Aorta (tissue), 5 donors: ENCODE measurements at places on chromosomes 1 and 21. TPM values are rescaled to one million over a fixed set of nuclear protein-coding genes. Genes with fewer than 3 reads are reported as not detected.

- DNase-seq: no peak
Measured at GRCh38 chr1:67256291-67257172, 51.1 kb upstream of the IL12RB2 start.

- no peak for DNase-seq
Measured at GRCh38 chr1:165912638-165913037, 85.2 kb downstream of the UCK2 start.

DNA sequence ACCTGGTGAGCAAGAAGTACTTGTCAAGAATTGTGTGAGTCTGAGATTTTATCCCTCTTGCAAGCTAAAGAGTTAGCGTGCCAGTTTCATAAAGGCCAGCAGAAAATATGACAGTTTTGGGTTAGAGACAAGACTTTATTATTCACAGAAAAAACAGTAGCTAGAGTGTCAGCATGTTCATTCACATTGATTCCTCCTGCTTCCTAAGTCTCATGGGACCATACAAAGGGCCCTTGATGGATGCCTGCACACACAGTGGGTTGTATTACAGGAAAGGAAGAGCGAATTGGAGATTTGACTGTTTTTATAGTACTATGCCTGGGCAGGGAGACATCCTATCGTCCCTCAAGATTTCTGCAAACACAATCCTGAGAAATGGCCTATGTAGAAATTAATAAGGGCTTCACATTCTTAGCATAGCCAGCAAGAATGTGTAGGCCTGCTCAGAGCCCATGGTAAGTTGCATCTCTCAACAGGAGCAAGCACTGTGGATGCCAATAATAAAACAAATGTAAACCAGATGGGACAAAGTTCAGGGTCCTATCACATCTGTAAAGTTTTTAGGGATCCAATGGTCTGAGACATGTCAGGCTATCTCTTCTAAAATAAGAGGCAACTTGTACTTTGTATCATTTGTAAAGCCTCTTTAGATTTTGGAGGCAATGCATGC, 4.0 kb upstream of the ASPM start:
- no peak for DNase-seq

DNA sequence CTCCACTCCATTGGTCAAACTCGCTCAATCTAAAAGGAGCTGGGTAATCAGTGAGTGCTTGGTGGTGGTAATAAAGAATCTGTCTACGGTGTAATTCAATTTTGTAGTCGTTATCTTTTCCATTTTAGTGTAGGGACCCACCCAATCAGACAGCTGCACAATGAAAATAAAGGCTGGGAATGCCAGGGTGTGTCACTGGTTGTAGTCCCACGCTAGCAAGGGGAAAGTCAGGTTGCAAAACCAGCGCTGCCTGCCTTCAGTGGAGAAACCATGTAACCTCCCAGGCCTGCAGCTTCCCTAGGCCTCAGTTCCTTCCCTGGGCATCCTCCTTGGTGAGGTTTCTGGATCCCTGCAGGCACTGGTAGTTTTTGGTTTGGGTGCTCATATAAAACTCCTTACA, 49.4 kb upstream of the PPP2R5A start:
- no peak for DNase-seq

DNA sequence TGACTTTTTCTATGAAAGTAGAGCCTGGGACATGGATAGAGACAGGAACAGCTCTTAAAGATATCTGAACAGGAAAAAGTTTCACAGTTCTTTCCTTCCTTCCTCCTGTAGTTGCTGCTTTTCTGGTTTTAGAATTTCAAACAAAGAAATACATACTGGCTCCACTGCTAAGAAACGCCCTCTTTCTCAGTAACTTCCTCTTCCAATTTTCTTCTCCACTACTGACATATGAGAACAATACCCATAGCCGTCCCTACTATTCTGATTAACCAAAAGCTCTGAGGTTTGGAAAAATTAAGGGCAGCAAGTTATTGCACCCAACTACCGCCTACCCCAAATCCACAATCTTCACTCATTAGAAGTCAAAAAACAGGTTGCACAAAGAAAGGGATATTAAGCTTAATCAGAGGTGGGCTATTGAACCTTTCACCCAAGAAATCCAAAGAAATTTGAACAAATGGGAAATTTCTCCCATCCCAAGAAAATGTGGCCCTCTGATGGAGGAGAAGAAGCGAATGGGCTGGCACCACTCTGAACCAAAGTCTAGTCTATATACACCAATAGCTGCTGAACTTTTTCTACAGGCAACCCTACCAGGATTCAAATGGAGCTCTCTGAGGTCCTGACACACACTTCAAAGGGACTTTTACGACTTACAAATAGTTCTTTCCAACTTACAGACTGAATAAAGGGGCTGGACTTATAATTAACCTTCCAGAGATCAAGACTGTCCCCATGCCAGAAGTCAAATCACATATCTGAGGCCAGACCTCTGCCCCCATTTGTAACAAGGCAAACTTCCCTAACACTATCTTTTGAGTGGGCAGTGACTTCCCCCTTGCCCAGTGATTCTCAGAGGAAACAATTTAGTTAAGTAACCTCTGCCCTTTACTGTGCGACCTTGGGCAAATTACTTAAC, 1.7 kb downstream of the WASF2 start:
- no peak for DNase-seq

DNA sequence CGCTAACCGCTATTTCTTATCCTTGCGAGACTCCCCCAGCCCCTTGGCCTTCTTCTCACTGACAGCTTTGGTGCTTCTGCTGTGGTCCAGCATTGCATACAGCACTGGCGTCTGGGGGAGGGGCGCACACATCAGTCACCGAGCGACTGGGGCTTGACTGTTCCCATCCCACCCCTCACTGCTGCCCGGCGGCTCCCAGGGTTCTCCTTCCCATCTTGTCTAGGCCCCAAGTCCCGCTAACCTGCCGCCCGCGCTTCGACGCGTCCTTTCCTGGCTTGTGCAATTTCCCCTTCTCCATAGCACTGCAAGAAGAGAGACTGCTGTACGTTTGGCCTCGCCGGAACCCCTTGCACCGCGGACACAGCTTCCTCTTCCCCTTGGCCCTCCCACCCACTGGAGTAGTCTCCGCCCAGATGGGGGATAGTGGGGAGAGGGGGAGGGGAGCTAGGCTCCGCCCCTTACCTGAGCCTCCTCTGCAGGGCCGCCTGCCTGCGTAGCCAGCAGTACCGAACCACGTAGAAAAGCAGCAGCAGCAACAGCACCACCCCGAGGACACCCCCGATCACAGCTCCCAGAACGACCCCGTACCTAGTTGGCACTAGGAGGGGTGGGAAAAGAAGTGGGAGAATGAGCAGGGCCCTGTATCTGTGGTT, 3.8 kb downstream of the MPZ start:
- DNase-seq: peak; percentile 87

DNA sequence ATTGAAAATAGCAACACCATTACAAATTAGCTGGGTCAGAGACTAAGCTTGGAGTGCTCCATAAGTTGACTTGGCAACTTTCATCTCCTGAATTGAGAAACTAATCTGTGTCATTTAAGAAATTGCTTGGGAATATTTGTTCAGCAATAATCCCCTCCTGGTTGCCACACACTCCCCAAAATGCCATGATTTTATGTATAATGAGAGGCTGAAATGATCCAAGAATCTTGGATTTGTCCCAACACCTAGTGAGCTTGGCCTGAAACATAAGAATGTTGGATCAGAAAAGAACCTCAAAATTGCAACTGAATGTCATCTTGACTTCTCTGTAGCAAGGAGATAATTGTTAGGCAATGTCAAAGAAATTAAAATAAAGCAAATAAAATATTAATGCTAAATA, 805.9 kb upstream of the ADAMTS5 start:
- DNase-seq: no peak

DNA sequence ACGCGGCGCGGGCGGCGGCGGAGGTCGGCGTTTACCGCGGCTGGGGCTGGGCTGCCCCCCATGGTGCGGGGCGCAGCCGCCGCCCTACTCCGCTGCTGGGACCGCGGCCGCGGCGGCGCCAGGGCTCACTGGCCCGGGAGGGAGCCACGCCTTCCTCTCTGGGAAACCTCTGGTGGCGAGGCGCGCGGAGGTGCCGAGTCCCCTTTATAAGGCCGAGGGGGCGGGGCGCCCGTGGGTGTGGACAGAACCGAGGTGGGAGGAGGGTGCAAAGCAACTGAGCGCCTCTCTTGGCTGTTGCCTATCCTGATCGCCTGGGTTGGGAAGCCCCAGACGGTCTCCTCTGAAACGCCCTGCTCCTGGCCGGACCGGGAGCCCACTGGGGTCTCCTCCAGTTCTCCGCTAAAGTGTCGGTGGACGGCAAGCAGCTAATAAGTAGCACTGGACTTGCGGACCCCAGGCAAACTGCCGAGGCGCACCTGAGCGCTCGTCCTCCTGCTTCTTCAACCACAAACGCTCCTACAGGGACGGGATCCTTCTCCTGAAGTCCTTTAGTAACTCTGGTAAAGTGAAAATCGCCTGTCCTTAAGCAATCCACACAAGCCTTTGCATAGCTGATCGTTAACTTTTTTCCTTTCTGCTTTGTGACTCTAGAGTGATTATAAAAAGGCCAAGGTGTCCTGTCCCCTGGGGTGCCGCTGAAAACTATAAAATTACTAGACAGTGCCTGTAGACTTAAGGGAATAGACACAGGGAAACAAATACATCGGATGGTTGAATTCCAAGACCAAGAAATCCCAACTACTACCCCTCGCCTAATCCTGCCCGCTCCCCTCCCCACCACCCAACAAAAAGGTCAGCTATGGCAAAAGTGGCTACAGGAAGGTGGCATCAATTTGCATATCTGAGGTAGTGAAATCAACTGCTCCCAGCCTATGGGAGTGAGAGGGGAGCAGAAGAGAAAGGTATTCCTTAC, at the start of gene PTGER3:
Gene PTGER3, minus strand, starts transcription at position 182 of the 973 bp plus-strand sequence. CDS start 239 bp downstream, outside the sequence.
- peak; percentile 95 for DNase-seq

DNA sequence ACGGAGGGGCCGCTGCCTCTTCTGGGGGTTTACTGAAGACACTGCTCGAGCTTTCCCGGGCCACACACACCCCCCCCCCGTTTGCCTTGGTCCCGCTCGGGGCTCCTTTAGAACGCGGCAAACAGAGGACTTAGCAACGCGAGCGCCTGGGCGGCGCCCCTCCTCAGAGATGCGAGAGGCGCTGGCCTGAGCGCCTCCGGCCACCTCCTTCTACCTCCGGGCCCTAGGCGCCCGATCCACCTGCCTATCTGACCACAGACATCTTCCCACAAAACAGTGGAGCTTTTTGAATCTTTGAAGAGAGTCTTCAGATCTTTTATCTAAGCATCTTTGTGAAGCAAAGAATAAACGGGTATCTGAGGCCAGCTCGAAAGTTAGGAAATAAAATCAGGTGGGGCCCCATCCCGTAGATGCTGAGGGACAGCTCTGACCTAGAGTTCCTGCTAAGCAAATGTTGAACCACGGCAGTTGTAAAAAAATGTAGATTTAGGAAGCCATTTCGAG, 436 bp upstream of the TTLL7 start:
- DNase-seq: peak; percentile 84

GRCh38 chr1:171786534-171786933, 5.1 kb downstream of the METTL13 start:
- DNase-seq: no peak

GRCh38 chr1:31397360-31398095, 15.5 kb upstream of the SERINC2 start:
- DNase-seq: no peak

DNA sequence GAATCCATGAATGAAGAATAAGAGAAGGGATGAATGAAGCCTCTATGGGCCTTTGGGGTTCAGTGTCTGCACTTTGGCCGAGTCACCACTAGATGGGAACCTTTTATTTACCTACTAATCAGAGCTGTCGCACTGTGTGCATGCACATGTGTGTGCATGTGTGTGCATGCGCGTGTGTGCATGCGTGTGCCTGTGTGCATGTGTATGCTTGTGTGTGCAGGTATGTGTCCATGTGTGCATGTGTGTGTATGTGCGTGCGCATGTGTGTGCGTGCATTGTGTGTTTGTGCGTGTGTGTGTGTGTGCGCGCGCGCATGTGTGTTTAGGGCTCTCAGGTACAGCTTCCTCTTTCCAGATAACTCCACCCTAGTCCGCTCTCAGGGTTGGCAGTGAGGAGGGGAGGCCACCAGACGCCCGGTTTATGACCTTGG, 20.4 kb upstream of the UBXN10 start:
- no peak for DNase-seq

DNA sequence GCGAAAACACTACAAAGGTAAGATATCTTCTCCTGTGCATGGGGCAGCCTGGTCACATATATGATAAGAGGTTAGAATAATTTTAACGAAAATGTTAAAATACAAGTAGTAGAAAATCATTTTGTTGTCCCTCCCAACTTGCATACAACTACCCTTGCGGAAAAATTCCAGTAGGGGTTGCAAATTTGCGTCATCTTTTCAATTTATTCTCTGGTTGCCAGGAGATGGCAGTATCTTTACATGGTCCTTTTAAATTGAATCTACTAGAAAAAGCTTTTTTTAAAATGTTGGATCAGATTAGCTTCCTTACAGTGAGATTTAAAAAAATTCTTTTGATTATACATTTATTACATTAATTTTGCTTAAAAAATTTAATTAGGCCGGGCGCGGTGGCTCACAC, 10.9 kb downstream of the S100PBP start:
- DNase-seq: no peak

DNA sequence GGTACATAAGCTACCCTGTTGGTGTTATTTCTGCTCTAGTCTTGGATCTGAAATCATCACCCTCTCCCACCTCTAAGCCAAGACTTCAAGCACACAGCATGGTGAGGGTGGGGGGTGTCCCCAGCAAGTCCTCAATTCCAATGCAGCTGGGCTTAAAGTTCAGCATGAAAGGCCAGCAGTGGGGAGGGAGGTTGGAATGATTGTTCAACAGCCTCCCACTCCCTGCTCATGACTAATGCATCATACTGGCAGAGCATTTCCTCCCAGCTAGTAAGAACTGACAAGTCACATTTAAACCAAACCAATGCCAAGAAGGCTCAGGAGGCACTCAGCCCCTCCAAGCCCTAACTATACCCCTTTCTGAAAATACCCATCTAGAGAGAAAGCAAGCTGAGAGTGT, 50.1 kb downstream of the TIAM1 start:
- DNase-seq: no peak

DNA sequence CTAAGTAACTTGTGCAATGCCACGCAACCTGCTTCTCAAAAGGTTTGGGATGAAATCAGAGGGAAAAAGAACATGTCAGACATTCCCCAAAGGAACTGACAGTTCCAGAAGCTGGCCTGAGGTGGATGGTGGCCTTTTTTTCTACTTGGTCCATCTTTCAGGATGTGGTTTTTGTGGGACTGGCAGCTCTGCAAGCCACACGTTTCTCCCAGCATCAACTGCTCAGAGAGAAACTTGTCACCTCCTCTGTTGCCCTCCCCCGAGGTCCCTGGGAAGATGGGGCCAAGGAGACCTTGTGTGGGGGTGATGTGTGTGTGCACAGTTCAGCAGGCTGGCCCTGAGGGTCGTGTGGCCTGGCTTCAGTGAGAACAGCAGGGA, 2.5 kb upstream of the DHRS3 start:
- peak; percentile 68 for DNase-seq

The NASP gene
- total RNA-seq: 63.3 TPM

The S100A7A gene
- not detected for total RNA-seq

The TMEM269 gene
- total RNA-seq: not detected

The SHE gene
- 44.1 TPM for total RNA-seq

The PDZK1IP1 gene
- 0.71 TPM for total RNA-seq

The EFNA3 gene
- 3.2 TPM for total RNA-seq

The CAP1 gene
- total RNA-seq: 373 TPM

The OR2T35 gene
- total RNA-seq: not detected

The CYP4A22 gene
- 0.18 TPM for total RNA-seq

The DIO1 gene
- not detected for total RNA-seq

The KCNA2 gene
- 1.0 TPM for total RNA-seq
